ENCODE measurements at places on chromosomes 5 and 9. TPM values are rescaled to one million over a fixed set of nuclear protein-coding genes. Genes with fewer than 3 reads are reported as not detected.

GGTA1 gene
- 6.4 TPM for polyA plus RNA-seq

PCDHA3 gene
- polyA plus RNA-seq, result 0.45 TPM

PCDHB9 gene
- polyA plus RNA-seq, result 4.9 TPM

DNA sequence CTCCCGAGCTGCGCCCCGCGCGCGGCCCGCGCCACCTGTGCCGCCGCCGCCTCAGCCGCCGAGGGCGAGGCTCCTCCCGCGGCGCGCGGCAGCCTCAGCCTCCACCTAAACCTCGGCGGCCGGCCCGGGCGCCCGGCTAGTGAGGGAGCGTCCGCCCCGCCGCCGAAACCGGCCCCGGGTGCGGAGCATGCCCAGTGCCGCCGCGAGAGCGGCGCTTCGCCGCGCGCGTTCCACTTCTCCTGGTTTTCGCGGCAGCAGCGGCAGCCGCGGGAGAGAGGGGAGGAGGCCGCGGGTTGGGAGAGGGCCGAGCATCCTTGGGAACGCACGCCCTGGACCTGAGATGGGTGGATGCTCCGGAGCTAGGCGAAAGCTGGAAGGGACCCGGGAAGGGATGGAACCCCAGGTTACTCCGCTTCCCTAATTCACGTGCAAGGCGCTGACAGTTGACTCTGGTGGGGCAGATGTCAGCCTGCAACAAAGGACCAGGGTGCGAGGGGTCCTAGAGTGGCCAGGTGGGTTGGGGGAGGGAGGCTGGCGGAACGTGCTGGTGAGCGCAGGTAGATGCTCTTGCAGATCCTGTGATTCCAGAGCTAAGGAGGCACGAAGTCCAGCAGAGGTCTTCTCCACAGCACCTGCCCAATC is at the start of gene CTNND2:
CTNND2 (minus strand) TSS at position 182 of the 642 bp plus-strand sequence. CDS start 593 bp downstream, outside the sequence.
- DNase-seq, result no peak

- no peak for DNase-seq
These were observed 57.9 kb downstream of the TGFBR1 start for GRCh38 chr9:99162759-99163364.

GRCh38 chr5:81971111-81971711 is 612 bp upstream of the ATG10 start:
- DNase-seq, result peak; percentile 80

DNA sequence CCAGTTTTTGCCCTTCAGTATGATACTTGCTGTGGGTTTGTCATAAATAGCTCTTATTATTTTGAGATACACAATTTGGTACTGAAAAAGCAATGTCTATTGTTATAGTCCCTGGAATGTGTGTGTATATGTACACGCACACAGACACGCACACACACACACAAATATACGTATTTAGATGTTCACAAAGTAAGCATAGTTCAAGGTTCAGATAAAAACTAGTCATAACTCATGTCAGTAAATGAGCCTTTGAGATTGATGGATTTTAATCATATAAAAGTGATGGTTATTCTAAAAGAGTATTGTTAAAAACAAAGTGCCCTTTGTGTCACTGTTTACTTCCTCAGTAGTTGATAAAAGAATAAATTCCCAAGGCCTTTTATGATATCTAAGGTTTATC is 147.3 kb downstream of the PARP8 start:
- no peak for DNase-seq

- DNase-seq, result no peak
These were observed 295.9 kb downstream of the PSAT1 start for GRCh38 chr9:78592811-78593210.

GRCh38 chr5:129459777-129460671 is at the start of gene ADAMTS19:
ADAMTS19 (plus strand) TSS chr5:129460298; CDS start chr5:129460392, 94 bp downstream.
- peak; percentile 36 for DNase-seq

GRCh38 chr5:32942225-32942989 is 231.3 kb downstream of the NPR3 start:
- no peak for DNase-seq

GRCh38 chr5:136330353-136331038 is 34.8 kb downstream of the TRPC7 start:
- no peak for DNase-seq

DNA sequence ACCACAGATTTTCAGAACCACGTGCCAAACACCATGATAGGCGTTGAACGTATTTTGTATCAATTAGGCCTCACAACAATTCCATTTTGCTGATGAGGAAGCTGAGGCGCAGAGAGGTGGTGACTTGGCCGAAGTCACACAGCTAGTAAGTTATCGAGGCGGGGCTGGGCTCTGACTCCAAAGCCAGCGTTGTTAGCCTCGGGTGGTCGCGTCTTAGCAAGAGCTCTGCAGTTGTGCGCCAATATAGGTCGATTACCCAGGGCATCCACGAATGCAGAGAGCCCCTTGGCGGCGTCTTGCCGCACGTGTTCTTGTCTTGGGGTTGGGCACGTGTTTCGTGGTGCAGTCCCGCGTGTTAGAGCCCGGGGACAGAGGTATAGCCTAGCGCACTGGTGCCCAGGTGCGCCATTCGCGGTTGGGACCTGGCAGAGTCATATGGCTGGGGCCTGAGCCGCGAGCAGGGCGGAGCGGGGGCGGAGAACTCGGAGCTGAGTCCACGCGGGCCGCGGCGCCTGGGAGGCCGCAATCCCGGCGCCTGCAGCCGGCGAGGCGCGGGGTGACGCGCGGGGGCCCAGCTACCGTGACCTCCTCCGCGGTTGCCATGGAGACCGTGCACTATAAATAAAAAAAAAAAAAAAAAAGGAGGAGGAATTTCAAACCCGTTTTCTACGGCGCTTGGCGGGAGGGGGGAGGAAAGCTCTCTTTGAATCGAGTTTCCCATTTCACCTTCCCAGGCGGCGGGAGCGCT is 62.3 kb downstream of the CXXC5 start:
- peak; percentile 84 for DNase-seq

DNA sequence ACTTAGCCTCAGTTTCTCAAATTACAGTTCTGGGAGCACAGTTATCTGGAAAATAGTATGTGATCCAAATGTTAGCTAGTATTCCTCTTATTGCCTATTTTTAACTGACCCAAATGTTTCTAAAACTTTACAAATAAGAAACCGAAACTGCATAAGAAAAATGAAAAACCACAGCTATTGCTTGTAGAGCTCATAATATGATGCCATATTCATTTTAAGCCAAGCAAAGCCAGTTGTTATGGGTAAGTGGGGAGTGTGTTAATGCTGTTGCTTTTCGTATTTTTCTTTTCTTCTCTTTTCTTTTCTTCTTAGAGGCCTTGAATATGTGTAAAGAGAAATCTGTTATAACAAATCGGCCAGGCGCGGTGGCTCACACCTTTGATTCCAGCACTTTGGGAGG is 447.4 kb upstream of the TUSC1 start:
- DNase-seq, result no peak

DNA sequence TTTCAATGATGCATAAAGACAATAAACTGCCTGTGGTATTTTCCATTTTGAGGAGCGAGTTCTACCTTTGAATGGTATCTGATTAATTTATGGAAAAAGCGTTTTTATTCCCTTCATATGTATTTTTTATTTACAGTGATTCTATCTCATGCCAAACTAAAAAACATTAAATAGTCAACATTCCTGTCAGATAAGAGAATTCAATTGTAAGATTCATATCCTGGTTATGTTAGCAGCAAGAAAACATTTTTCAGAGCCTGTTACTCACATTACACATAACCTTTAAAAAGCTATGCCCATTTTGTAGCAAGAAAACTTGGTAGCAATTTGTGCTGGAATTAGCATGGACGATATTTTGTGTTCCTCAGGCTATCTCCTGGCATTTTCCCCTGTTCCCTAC is 55.1 kb upstream of the PRLR start:
- DNase-seq, result no peak
